ENCODE measurements at places on chromosomes 4 and X. TPM values are rescaled to one million over a fixed set of nuclear protein-coding genes. Genes with fewer than 3 reads are reported as not detected.

- H3K4me3 ChIP-seq, result no peak overlapping the region
- no peak overlapping the region for H3K27ac ChIP-seq
- no peaks in the 10 kb centered on the region for H3K27me3 ChIP-seq
- H3K36me3 ChIP-seq, result peaks cover 9% of the 10 kb centered on the region
Measured at GRCh38 chr4:2742823-2743517, 13.2 kb downstream of the TNIP2 start.

DNA sequence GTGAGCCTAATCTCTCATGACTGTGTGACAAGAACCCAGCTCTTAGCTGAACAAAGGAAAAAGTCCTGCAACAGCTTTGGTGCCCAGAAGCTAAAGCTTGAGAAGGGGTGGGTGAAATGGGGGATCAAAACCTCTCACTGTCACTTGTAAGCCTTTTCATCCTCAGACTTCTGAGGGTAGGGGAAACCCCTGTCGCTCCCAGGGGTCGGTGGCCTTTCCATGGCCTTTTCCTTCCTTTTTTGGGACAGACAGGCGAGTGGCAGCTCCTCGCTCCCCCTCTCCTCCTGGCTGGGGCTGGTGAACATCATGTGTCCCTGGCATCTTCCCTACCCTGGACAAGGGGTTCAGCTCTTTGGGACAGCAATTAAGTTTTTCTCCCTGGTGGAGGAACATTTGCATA, 78.2 kb downstream of the FAM47A start:
- no peaks in the 10 kb centered on the region for H3K27me3 ChIP-seq
- no peak overlapping the region for H3K27ac ChIP-seq
- no peaks in the 10 kb centered on the region for H3K36me3 ChIP-seq
- no peak overlapping the region for H3K4me3 ChIP-seq
- no peak for DNase-seq

TLR2 gene
- 9.9 TPM for total RNA-seq

CT83 gene
- not detected for total RNA-seq

GRCh38 chrX:87896057-87896456, 378.5 kb downstream of the KLHL4 start:
- H3K27me3 ChIP-seq, result no peaks in the 10 kb centered on the region
- DNase-seq, result no peak
- no peak overlapping the region for H3K4me3 ChIP-seq
- no peak overlapping the region for H3K27ac ChIP-seq
- no peaks in the 10 kb centered on the region for H3K4me1 ChIP-seq

- no peaks in the 10 kb centered on the region for H3K4me1 ChIP-seq
- no peak for DNase-seq
- no peaks in the 10 kb centered on the region for H3K36me3 ChIP-seq
- no peaks in the 10 kb centered on the region for H3K27me3 ChIP-seq
- no peak overlapping the region for H3K27ac ChIP-seq
Measured at GRCh38 chrX:24339911-24340310, 20.5 kb upstream of the SUPT20HL1 start.

DNA sequence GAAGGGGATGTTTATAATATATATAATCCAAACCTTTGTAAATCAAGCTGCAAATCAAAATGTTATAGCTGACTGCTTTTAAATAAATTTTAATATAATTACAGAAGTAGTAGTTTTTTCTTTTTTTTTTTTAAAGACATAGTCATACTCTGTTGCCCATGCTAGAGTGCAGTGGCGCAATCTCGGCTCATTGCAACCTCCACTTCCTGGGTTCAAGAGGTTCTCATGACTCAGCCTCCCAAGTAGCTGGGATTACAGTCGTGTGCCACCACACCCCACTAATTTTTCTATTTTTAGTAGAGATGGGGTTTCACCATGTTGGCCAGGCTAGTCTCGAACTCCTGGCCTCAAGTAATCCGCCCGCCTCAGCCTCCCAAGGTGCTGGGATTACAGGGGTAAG, 178.7 kb downstream of the FBXW7 start:
- H3K27ac ChIP-seq, result no peak overlapping the region
- peaks cover 27% of the 10 kb centered on the region for H3K4me1 ChIP-seq
- no peaks in the 10 kb centered on the region for H3K27me3 ChIP-seq
- H3K4me3 ChIP-seq, result no peak overlapping the region
- no peaks in the 10 kb centered on the region for H3K36me3 ChIP-seq

- no peaks in the 10 kb centered on the region for H3K36me3 ChIP-seq
- no peak overlapping the region for H3K4me3 ChIP-seq
- no peak for DNase-seq
- no peak overlapping the region for H3K27ac ChIP-seq
Measured at GRCh38 chr4:80307183-80307735, 28.3 kb upstream of the CFAP299 start.

VCX2 gene
- not detected for total RNA-seq

GRCh38 chr4:22486276-22486675, 29.6 kb downstream of the ADGRA3 start:
- H3K4me1 ChIP-seq, result peaks cover 20% of the 10 kb centered on the region
- no peak for DNase-seq
- no peaks in the 10 kb centered on the region for H3K36me3 ChIP-seq
- no peaks in the 10 kb centered on the region for H3K27me3 ChIP-seq
- no peak overlapping the region for H3K4me3 ChIP-seq
- H3K27ac ChIP-seq, result no peak overlapping the region

WDFY3 gene
- 55.0 TPM for total RNA-seq

DNA sequence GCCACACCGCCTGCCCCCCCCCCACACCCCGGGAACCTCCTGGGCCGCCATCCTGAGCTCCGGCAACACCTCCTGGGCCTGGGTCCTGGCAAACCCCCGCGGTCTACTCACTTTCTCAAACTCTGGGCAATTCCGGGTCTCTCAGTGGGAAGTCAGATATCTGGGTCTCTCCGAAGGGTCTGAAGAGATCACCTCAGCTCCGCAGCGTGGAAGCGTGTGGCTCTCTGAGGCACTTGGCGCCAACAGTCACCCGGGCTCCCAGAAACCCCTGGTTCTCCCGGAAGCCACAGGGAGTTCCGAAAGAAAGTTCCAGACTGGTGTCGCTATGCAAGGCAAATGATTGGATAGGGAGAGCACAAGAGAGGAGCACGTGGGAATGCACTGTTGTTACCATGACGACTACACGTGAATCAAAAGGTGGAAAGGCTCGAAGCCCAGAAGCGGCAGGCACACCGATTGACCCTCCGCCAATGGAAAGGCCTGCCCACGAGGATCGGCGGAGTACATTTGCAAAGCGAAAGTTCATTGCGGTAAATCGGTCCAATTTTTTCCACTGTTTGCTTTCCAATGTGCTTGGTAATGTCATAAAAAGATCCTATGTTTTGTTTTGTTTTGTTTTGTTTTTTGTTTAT, at the start of gene PNMA6E:
Gene PNMA6E, minus strand, starts transcription at position 218 of the 632 bp plus-strand sequence. CDS start 2,501 bp downstream, outside the sequence.
- no peaks in the 10 kb centered on the region for H3K27me3 ChIP-seq
- H3K27ac ChIP-seq, result no peak within 1 kb of the TSS

GRCh38 chr4:108191269-108191914, 22.7 kb upstream of the LEF1 start:
- no peak overlapping the region for H3K4me3 ChIP-seq
- no peaks in the 10 kb centered on the region for H3K27me3 ChIP-seq

DNA sequence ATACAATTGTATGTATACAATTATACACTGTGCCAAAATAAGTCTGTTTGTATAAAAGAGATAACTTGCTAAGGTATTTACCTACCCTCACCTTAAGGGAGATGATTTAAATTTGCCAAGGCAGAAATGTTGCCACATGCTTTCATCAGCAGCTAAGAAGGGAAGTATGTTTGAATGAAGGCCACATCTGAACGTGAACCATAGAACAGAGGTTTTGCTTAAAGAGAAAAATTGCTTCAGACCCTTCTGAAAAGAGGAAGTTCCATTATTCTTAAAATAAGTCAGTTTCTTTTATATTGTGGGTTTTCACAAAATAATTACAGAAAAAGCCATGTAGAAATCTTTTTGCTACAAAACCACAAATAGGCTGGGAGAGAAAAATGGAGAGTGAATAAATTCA, 621.5 kb upstream of the HTR2C start:
- DNase-seq, result no peak
- no peaks in the 10 kb centered on the region for H3K36me3 ChIP-seq
- H3K4me1 ChIP-seq, result no peaks in the 10 kb centered on the region
- no peak overlapping the region for H3K27ac ChIP-seq
- no peaks in the 10 kb centered on the region for H3K27me3 ChIP-seq

DNA sequence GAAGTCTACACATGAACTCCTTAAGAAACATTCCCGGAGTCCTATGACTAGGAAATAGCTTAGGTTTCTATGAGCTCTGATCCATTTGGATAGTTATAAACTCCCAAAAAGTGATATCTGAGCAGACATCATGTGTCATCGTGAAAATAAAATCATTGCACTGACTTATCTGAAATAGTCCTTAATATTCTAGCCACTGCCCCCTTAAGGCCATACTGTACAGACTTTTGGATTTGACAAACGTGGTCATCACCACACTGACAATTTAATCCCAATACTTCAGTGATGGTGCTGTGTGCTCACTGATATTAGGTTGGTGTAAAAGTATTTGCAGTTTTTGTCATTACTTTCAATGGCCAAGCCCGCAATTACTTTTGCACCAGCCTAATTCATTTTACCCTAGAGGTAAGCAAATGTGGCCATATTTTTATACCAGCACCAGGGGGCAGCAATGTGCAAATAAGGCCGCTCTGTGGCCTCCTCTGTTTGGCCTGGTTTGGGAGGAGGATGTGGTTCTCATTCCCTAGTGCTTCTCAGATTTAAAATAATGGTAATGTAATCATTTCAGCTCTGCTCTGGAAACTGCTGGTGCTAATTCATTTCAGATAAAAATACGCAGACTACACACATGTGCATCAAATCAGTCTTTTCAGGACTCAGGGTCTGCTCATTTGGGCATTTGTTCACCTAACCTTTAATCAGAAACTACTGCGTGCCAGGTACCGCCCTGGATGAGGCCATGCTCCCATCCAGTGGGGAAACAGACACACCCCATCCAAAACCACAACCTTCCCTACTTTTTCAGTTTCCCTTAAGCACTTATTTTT, 196.4 kb upstream of the C1QTNF7 start:
- peak; percentile 80 for DNase-seq
- no peak overlapping the region for H3K27ac ChIP-seq
- no peaks in the 10 kb centered on the region for H3K27me3 ChIP-seq
- H3K36me3 ChIP-seq, result no peaks in the 10 kb centered on the region

DNA sequence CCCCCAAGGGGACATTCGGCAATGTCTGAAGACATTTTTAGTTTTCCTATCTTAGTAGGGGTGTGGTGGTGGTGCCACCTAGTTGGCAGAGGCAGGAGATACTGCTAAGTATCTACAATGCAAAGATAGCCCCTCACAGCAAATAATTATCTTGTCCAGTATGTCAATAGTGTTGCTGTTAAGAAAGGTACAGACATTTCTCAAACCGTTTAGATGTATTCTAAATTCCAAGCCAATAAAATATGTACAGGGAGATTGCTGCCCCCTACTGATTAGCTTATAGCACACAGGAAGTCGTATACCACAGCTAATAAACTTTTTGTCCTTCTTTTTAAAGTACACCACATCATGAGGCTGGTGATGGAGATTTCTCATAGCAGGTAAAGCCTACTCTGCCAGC, 260.5 kb downstream of the TMA16 start:
- no peaks in the 10 kb centered on the region for H3K36me3 ChIP-seq
- no peaks in the 10 kb centered on the region for H3K4me1 ChIP-seq

GRCh38 chrX:10120331-10120730, 36.4 kb upstream of the CLCN4 start:
- H3K4me1 ChIP-seq, result no peaks in the 10 kb centered on the region
- no peak for DNase-seq
- no peak overlapping the region for H3K4me3 ChIP-seq

CLNK gene
- total RNA-seq, result not detected

SPATA18 gene
- total RNA-seq, result 4.0 TPM

DNA sequence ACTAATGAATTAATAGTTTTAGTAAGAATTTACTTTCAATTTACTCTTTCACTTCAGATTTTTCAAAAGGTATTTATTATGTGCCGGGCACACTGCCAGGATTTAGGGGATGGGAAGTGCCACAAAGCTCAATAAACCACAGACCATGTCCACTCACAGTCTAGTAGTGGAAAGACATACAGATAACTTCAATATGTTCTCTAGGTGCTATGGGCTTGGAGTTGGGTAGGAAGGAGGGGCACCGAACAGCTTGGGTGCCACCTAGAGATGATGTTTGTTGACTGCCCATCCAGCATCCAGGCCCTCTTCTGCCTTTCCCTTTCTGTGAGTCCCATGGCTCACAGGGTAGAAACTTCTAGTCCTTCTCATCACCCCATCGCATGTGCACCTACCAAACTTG, 17.8 kb downstream of the MFAP3L start:
- no peaks in the 10 kb centered on the region for H3K36me3 ChIP-seq
- H3K27me3 ChIP-seq, result no peaks in the 10 kb centered on the region
- H3K27ac ChIP-seq, result no peak overlapping the region
- H3K4me3 ChIP-seq, result no peak overlapping the region

EXOSC9 gene
- total RNA-seq, result 14.2 TPM

DNA sequence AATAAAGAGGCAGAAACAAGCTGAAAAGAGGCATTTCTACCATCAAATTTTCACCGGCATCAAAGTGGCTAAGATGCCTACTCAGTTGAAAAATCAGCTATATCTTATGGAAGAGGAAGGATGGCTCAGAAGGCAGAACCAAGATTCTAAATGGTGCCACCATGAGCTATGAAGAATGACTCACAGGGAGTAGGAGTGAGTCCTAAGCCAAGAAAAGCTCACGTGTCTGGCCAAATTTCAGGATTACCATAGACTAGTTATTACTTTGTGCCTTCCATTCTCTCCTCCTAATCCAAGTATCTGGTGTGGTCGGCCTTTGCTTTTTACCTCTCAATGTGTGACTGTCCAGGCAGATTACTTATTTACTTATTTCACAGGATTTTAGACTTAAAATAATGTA, 54.8 kb downstream of the BMP3 start:
- no peaks in the 10 kb centered on the region for H3K4me1 ChIP-seq
- H3K36me3 ChIP-seq, result no peaks in the 10 kb centered on the region
- no peak overlapping the region for H3K27ac ChIP-seq
- H3K27me3 ChIP-seq, result no peaks in the 10 kb centered on the region
- no peak for DNase-seq

MAGEB10 gene
- not detected for total RNA-seq

- H3K4me1 ChIP-seq, result peaks cover 6% of the 10 kb centered on the region
- H3K36me3 ChIP-seq, result no peaks in the 10 kb centered on the region
- H3K4me3 ChIP-seq, result no peak overlapping the region
- H3K27ac ChIP-seq, result no peak overlapping the region
- DNase-seq, result no peak
Measured at GRCh38 chr4:110062166-110062565, 136.2 kb downstream of the ELOVL6 start.

- no peak overlapping the region for H3K4me3 ChIP-seq
- no peak for DNase-seq
Measured at GRCh38 chr4:153497988-153498967, 32.1 kb downstream of the TMEM131L start.

PDGFRA gene
- total RNA-seq, result 56.0 TPM

Data from body of pancreas (tissue), 4 donors.